ENCODE measurements at places on chromosomes 16 and 17.

GRCh38 chr17:48751172-48751571, 22.6 kb upstream of the HOXB13 start:
- peaks cover 100% of the 10 kb centered on the region for H3K27me3 ChIP-seq
- H3K36me3 ChIP-seq, result no peaks in the 10 kb centered on the region
- peaks cover 29% of the 10 kb centered on the region for H3K4me1 ChIP-seq
- no peak overlapping the region for H3K4me3 ChIP-seq
- no peak overlapping the region for H3K27ac ChIP-seq
- no peak for DNase-seq

DNA sequence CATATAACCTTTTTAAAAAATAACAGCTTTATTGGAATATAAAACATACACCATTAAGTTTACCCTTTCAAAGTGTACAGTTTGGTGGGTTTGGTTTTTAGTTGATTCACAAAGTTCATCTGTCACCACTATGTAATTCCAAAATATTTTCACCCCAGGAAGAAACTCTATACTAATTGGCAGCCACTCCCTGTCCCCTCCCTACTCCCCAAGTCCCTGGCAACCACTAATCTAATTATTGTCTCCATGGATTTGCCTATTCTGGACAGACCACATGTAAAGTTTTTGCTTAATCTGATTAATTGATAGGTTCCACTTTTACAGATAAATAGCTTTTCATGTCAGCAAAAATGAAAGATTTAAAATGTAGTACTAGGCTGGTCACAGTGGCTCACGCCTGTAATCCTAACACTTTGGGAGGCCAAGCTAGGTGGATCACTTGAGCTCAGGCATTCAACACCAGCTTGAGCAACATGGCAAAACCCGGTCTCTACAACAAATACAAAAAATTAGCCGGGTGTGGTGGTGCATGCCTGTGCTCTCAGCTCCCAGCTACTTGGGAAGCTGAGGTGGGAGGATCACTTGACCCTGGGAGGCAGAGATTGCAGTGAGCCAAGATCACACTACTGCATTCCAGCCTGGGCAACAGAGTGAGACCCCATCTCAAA, 25.0 kb upstream of the MAPK3 start:
- peaks cover 15% of the 10 kb centered on the region for H3K27me3 ChIP-seq
- H3K36me3 ChIP-seq, result no peaks in the 10 kb centered on the region
- H3K4me3 ChIP-seq, result no peak overlapping the region
- DNase-seq, result no peak

- no peaks in the 10 kb centered on the region for H3K36me3 ChIP-seq
- H3K27ac ChIP-seq, result no peak overlapping the region
- peaks cover 11% of the 10 kb centered on the region for H3K4me1 ChIP-seq
- H3K27me3 ChIP-seq, result peaks cover 69% of the 10 kb centered on the region
Observed at GRCh38 chr17:55268649-55269480, 4.1 kb downstream of the HLF start.

DNA sequence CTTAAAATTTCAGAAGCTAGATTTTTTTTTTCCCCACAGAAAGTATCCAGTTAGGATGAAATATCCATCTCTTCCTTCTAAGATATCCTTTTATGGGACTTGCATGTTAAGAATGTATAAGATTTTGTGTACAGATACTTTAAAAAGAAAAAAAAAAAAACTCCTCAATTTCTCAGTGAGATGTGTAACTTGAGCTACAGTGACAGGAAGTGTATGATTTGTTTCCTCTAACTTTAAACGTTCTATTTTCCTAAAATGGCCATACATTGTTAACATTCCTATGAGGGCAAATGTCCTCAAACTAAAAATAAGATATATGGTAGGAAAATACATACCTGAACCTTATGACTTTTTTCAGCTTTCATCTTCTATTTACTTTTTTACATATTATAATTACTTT, 8.9 kb downstream of the FBXO47 start:
- H3K4me3 ChIP-seq, result no peak overlapping the region
- no peak overlapping the region for H3K27ac ChIP-seq
- H3K36me3 ChIP-seq, result no peaks in the 10 kb centered on the region
- peaks cover 10% of the 10 kb centered on the region for H3K27me3 ChIP-seq

DNA sequence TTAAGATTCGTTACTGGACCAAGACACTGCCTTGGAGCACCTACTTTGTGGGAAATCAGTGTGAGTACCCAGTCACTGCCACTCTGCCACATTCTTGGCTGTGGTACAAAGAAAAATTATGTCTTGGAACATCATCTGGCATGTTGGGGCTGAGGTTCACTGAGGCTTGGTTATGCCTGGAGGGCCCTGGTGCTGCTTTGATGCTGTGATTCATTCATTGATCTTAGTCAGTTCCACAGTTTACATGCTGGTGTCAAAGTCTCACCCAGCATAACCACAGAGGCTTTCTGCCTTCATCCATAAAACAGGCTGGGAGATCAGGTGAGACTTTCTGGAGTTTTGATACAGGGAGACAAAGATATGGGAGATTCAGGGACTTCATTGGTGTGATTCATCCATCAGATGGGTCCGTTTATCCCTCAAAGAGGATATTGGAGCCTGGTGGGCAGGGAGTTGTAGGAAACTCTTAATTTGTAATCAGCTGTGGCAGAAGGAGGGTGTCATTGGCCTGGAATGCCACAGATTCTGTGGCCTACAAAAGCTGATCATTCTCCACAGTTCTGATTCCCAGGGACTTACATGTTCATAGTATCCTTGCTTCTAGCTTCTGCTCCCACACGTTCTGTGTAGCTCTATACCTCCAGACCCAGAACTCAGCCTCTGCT, 322.5 kb downstream of the PMP22 start:
- no peak overlapping the region for H3K27ac ChIP-seq
- no peaks in the 10 kb centered on the region for H3K36me3 ChIP-seq
- no peak overlapping the region for H3K4me3 ChIP-seq
- no peak for DNase-seq

GRCh38 chr16:12874186-12874585, 27.2 kb upstream of the SHISA9 start:
- no peaks in the 10 kb centered on the region for H3K4me1 ChIP-seq
- no peak for DNase-seq
- no peak overlapping the region for H3K27ac ChIP-seq
- no peak overlapping the region for H3K4me3 ChIP-seq
- H3K27me3 ChIP-seq, result peaks cover 8% of the 10 kb centered on the region
- no peaks in the 10 kb centered on the region for H3K36me3 ChIP-seq

DNA sequence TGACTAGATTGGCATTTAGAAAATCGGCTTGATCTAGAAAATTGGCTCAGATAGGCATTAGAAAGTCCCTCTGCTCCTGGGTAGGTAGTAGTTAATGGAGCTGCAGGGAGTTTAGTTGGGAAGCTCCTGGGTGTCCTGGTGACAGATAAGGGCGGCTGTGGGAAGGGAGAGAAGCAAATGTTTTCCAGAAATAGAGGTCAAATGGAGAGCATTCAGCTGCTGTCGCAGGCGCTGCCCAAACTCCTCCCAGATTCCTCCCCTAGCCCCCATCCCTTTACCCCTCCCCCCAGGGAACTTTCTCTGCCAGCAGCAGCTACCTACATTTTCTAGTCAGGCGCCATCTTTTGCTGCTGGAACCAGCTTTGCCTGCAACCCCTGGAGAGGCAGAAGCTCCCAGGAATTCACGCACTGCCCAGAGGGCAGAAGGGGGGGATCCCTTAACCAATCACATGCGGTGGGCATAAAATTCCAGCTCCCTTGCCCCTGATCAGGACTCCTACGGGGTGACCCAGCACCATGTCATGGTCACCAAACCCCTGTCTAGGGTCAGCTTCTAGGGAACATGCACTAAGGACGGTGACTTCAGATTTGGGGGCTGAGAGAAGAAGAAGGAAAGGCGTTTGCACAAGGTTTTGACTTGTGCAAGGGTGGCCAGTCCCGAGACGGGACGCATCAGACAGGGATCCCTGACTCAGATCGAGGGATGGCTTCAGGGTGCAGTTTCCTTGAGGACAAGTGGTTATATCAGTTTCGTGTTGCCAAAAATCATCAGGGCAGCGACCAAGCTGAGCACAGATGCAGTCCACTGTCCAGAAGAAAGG, 43.8 kb downstream of the SOCS1 start:
- no peak overlapping the region for H3K27ac ChIP-seq
- H3K36me3 ChIP-seq, result peaks cover 4% of the 10 kb centered on the region
- H3K4me1 ChIP-seq, result peaks cover 20% of the 10 kb centered on the region
- peaks cover 15% of the 10 kb centered on the region for H3K27me3 ChIP-seq
- DNase-seq, result no peak

Data from nephron progenitor cell (in vitro differentiated cells).